ENCODE measurements at places on chromosomes 2 and 18.

- no peak for DNase-seq
Measured at GRCh38 chr2:237361194-237362004, 52.6 kb downstream of the COL6A3 start.

DNA sequence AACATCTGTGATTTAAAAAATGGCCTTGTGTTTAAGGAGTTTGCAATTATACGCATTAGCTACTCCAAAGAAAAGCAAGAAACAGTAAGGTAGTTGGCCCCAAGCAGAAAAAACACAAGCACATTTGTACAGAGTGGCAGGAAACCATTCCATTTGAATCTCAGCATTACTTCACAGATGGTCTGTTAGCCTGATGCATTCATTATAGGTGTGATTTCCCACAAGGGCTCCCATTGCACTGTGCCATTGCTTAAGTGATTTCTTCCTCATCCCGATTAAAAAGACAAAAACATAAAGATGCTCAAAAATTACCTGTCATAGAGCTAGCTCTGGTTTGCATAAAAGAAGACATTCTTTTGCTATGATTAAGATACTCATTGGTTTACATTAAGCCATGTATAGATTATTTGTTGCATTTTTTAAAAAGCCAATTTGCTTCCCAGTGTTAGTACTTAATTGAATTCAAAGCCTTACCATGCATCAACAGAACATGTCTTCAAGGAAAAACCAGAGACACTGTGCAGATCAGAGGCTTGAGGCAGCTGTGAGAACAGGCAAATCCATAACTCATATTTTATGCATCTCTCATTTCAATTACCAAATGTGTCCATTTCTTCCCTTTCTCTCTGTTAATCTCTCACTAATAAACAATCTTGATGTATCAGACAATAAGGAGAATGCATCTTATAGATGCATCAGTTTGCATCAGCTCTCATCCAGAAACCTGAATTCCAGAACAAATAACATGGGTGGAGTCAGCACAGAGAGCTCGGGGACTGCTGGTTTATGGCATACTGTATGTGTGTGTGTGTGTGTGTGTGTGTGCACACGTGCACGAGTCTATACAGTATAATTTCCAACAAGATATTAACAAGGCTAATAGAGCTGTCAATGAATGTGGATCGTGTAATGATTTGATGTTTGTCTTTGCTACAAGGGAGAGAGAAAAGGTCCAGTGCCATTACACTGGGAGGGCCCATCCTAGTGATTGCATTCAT, 558.6 kb upstream of the HS6ST1 start:
- no peak for DNase-seq

GRCh38 chr2:8306530-8307351, 375.1 kb upstream of the ID2 start:
- DNase-seq: no peak

DNA sequence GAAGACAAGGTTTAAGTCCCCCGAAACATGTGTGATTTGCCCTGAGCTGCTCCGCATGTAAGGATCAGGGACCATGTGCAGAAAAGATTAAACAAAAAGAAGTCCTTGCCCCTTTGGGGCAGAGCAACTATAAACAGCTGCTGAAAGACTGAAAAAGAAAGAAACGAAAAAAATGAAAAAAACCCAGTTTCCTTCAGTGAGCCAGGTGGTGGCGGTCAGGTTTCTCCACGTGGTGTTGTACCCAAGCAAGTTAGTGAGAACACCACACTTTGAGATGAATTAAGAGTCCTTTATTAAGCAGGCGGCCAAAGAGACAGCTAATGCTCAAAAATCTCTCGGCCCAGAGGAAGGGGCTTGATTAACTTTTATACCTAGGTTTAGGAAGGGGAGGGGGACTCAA, 404.9 kb upstream of the SYT4 start:
- no peak for DNase-seq

DNA sequence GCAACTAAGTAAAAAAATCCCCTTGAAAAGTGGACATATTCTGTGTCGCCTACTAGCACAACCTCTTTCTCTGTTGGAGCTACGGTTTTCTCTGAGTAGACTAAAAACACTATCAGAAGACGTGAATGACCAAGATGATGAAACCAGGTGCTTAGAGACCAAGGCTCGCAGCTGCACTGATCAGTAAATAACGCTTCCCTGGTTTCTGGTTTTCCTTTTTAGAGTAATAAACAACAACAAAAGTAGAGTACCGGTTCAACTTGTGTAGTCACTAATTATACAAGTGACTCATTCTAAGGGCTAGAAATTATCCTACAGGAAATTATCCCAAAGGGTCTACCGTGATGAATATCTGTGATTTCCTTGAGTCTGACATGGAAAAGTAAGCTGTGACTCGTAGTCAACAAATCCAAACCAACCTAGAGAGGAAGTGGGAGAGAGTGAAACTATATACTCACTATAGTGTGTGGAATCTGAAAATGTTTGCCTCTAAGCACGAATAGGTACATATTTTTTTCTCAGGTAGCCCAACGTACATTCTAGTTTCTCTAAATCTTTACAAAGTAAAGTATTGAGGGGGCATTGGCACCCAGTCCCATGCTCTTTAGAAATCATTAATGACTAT, 17.8 kb downstream of the RASGRP3 start:
- DNase-seq: no peak

DNA sequence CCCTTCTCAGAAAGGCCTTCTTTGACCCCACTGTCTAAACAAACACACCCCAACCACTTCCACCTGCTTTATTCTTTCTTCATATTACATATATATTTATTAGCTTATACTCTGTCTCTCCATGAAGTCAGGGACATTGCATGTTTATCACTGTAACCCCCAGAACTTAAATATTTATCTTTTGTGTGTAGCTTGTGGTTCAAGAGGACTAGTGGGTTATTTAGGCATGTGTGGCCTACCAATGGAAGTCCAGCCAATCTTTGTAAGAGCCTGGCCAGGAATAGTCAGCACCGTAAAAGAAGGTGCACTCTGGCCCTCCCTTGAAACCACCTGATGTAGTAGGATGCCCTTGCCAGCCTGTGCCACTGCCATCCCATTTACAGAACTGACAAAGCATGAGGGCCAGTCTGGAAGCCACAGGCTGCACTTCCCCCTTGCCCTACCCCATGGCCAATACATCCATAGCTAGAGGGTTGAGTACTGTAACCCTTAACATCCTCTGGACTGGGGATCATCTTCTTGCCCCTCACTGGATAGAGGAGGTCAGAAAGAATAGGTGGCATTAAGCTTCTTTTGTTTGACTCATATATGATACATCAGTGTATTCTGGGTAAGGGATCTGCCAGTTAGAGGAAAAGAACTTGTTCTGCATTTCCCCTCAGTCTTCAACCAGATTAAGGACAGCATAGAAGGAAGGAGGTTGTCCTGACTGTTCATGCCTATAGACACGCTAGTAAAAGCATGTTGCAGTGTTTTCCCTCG, 4.9 kb downstream of the NEMP2 start:
- no peak for DNase-seq

- DNase-seq: no peak
Measured at GRCh38 chr2:239246723-239247122, 154.1 kb downstream of the HDAC4 start.

- no peak for DNase-seq
Measured at GRCh38 chr18:598124-598589, 1.4 kb downstream of the CLUL1 start.

- no peak for DNase-seq
Measured at GRCh38 chr2:70241340-70241739, 7.1 kb downstream of the TIA1 start.

GRCh38 chr18:45958730-45959129, 8.4 kb downstream of the EPG5 start:
- no peak for DNase-seq

GRCh38 chr2:181106229-181106628, 125.8 kb downstream of the UBE2E3 start:
- DNase-seq: no peak

GRCh38 chr2:207202645-207203044, 36.9 kb upstream of the KLF7 start:
- peak; percentile 42 for DNase-seq

GRCh38 chr2:28398101-28398834, 5.6 kb downstream of the FOSL2 start:
- no peak for DNase-seq

GRCh38 chr2:207041786-207042554, 102.7 kb downstream of the CPO start:
- DNase-seq: no peak

- no peak for DNase-seq
Measured at GRCh38 chr2:38030635-38031355, 45.2 kb downstream of the CYP1B1 start.

- DNase-seq: no peak
Measured at GRCh38 chr18:39994498-39994897, 1960.5 kb upstream of the PIK3C3 start.

DNA sequence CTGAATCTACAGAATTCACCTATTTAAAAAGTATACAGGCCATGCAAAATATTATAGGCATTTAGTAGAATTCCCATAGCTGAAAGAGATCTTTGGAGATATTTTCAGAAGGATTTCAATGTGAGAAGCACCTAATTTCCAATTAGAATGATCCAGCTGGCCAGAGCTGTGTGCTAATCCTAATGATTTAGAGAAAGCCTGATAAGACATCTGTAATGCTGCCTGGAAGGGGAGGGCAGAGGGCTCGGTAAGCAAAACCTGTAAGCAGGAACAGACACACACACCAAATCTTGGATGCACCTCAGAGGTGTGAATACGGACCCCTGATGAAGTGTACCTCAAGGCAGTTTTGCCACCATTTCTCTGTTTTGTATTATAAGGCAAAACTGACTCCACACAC, 14.0 kb downstream of the SERTAD2 start:
- no peak for DNase-seq

DNA sequence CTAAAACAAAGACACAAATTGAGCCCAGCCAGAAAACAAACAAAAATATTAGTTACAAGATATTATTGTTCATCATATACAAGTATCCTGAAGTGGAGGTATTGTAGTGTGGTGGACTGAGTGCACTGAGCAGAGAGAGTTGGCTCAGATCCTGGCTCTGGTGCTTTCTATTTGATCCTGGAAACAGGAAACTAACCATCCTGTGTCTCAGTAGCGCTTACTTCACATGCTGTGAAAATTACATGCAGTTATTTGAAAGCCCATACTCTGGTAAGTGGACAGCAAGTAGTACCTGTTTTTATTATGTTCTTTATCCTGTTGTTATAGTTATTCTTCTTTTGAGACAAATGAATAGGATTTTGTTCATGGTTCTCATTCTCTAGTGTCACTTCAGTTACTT, 84.3 kb upstream of the CRIM1 start:
- DNase-seq: no peak

DNA sequence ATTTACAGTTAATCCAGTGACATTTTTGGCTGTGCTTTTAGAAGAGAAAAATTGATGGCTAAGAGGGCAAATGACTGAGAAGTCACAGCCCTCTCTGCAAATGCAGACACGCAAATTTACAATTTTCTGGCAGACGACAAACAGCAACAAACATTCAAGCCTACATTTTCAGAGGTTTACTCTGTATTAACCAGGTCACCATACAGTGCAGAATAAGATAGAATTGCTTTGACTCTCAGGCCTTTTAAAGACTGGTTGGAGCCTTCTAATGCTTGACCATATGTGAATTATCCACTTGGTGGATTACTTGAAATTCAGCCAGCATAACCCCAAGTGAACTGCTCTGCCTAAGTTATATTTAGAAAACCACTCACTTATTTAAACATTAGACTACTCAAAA, 280.9 kb upstream of the STON1 start:
- no peak for DNase-seq

- DNase-seq: no peak
Measured at GRCh38 chr2:142981069-142981378, 103.6 kb downstream of the KYNU start.

DNA sequence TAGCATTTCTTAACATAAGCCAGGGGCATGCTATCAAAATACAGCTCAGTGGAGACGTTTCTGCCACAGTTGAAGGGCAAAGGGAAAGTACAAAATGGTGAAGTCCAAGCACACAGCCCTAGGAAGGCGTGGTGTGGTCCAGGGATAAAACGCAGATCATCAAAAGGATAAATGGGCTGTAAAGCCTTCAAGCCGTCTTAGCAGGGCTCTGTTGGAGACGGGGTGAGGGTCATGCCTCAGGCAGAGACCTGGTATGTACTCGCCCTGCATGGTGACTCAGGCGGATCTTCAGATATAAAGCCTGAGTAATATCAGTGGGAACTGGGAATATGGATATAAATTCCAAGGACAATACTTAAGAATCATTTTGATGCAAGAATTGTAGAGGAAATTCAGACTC, 61.2 kb downstream of the NGEF start:
- DNase-seq: no peak

- DNase-seq: no peak
Measured at GRCh38 chr2:200662727-200663126, 76.9 kb downstream of the AOX1 start.

- no peak for DNase-seq
Measured at GRCh38 chr18:35822413-35822812, 150.1 kb upstream of the RMP24 start.

GRCh38 chr2:62627667-62628066, 77.8 kb upstream of the EHBP1 start:
- DNase-seq: no peak

- no peak for DNase-seq
Measured at GRCh38 chr2:29270701-29271121, 155.5 kb downstream of the CLIP4 start.

GRCh38 chr2:58054264-58054663, 7.7 kb downstream of the VRK2 start:
- no peak for DNase-seq

DNA sequence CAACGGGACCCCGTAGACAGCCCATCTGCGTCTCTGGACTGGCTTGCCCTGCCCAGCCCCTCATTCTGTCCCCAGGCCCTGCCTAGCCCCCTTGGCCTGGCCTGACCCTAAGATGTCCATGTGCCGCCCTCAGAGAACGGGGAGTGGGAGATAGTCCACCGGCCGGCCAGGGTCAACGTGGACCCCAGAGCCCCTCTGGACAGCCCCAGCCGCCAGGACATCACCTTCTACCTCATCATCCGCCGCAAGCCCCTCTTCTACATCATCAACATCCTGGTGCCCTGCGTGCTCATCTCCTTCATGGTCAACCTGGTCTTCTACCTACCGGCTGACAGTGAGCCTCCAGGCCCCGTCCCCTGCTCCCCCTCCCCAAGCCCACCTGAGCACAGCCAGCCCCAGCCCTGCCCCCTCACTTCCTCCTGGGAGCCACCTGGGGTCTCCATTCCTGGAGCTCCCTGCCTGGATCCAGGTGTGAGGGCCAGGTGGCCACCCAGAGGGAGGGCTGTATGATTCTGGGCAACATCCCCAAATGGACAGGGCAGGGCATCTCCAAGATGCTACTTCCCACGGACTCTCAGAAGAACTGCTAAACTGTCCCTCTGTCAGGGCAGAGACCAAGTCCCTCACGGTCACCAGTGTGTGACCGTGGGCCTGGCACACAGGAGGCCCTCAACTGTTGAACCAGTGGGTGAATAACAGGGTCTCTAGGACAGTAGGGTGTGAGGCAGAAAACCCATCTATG, 4.0 kb downstream of the CHRND start:
- no peak for DNase-seq
